Activated T-helper 2 cell treated with anti-CD3 and anti-CD28 coated beads, Interferon-gamma antibody, Interleukin-2, Interleukin-4, amounts not matched to agents 10 μg/mL and 5 μg/mL and 100 μg/mL, durations not matched to agents 14 hours and 24 hours and 36 hours (primary cell): ENCODE measurements at places on chromosomes 12 and 14.
A peak's percentile ranks its signal among the peaks of the same experiment; 100 is the strongest.

DNA sequence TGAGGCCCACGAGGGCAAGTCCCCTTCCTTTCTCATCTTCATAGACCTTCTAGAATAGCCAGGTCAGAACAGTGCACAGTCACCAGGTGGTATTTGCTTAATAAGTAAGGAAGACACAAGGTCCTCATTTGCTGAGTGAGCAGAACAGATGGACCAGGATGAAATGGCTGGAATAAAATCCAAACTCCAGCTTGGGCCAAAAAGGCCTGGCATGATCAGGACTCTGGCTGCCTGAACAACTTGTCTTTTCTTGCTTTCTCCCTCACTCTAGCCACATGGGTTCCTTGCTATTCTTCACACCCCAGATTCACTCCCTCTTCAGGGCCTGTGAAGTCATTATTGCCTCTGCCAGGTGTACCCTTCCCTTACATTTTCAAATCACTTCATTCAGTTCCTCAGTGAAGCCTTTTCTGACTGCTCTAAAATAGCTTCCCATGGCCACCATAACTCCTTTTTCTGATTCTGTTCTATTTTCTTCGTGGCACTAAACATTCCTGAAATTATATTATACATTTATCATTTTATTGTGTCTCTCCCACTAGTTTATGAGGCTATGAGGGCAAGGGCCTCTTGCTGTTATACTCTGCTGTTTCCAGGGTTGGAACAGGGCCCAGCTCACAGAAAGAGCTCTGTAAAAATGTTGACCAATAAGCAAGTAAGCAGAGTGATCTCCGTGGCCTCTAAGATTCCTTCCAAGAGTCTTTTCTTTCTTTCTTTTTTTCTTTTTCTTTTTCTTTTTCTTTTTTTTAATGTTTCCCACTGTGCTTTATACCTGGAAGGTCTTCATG lies 150.8 kb downstream of the TTC8 start:
- DNase-seq, result no peak

- DNase-seq, result peak; percentile 80
Observed at GRCh38 chr12:49188201-49188915, 522 bp downstream of the TUBA1A start.

- DNase-seq, result no peak
Observed at GRCh38 chr12:80445083-80445793, 1.2 kb downstream of the PTPRQ start.

GRCh38 chr12:15364221-15365160 lies 42.2 kb downstream of the PTPRO start:
- DNase-seq, result no peak

- no peak for DNase-seq
Observed at GRCh38 chr14:61537563-61538463, 157.5 kb upstream of the HIF1A start.

DNA sequence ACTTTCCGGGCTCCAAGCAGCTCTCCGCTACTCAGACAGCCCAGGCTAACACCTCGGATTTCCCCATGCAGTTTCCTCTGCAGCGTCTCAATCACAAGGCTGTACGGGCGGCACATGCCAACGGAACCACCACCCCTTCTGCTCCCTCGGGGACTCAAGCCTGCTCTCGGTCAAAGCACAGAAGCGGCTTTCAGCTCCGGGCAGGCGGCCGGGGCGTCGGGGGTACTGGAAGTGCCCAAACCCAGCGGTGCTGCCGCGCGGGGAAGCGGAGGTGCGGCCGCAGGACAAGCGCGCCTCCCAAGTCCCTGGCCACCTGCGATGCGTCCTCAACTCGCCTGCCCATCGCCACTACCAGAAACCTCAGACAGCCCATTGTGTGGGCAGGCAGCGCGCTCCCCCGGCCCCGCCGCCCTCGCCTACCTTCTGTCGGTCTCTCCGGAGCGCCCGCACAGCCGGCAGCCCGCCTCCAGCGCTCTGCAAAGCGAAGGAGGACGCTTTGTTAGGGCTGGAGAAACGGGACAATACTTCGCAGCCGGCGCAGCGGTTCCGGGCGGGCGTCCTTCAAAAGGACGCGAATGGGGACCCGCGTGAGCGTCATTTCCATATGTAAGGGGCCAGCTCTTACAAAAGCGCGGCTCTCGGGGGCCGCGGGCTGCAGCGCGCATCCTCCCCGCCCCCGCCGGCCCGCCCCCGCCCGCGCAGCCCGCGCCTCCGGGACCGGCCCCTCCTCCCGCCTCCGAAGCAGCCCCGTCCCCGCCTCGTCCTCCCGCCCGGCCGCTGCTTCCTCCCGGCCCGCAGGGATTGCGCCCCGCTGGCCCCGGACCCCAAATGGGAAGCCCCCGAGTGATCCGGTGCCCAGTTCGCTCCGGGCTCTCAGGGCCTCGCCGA lies 674 bp downstream of the NIN start:
- DNase-seq, result peak; percentile 54

DNA sequence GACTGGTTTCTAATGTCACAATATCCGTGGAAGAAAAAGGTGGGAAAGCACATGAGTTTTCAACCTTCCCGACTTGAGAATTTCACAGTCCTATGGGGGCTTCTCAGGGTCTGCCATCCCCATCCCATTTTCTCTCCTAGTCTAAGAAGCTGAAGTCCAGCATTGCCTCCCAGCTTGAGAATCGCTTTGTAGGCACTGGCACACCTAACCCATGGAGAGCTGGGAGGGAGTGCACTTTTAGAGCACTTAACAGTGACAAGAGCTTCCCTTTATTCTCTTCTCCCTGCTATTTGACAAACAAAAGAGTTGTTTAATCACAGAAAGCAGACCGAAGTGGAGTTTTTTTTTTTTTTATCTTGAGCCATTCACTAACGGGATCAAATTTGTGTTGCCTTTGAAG lies 22.8 kb upstream of the SRRM4 start:
- DNase-seq, result no peak

- DNase-seq, result peak; percentile 76
Observed at GRCh38 chr14:77024171-77024691, 4.3 kb downstream of the IRF2BPL start.

GRCh38 chr14:54715239-54715638 lies 148.3 kb downstream of the SAMD4A start:
- DNase-seq, result no peak

DNA sequence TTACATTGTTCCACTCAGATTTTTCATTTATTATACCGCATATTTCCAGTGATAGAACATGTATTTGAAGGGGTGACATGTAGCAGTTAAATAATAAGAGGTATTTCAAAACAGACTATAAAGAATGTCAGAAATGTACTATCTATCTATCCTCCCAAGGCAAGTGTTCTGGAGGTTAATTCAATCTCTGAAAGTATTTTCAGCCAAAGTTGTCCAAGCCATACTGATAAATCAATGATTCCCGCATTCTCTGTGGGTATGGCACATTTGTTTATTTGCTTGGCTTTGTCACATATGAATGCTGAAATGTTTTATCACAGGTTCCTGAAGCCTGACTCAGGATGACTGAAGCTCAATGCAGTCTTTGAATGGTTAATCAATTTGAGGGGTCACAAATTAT lies 35.8 kb downstream of the KCNH5 start:
- DNase-seq, result no peak

GRCh38 chr12:59823567-59823966 lies 227.7 kb downstream of the SLC16A7 start:
- no peak for DNase-seq

- peak; percentile 69 for DNase-seq
Observed at GRCh38 chr14:91317381-91318308, 73.1 kb upstream of the GPR68 start.

GRCh38 chr12:84793558-84794367 lies 118.8 kb downstream of the SLC6A15 start:
- DNase-seq, result no peak

DNA sequence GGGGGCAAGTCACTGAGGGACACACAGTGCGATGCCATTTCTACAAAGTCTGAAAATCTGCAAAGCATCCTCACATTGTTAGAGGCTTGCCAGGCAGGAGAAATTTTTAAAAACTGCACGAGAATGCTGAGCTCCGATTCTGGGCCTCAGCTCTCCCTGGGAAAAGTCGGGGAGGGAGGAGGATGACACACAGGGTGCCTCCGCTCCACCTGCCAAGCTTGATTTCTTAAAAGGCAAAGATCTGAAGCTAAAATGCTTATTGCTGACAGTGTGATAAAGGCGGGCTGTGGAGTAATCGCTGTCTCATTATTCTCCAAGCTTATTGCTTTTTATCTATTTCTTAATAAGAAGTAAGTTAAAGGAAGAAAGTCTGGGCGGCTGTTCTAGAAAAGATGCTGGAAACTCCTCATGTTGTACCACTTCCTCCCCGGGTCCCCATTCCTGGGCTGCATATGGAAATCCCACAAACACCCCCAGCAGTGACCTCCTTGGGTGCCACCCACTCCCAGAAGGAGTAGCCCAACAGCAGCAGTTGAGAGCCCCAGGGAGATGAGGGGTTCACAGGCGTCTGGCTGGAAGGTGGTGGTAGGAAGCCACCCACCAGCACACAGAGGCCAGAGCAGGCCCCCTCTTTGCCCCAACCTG lies 55.0 kb downstream of the CCDC85C start:
- no peak for DNase-seq

- no peak for DNase-seq
Observed at GRCh38 chr12:118356809-118357256, 15.9 kb downstream of the TAOK3 start.

DNA sequence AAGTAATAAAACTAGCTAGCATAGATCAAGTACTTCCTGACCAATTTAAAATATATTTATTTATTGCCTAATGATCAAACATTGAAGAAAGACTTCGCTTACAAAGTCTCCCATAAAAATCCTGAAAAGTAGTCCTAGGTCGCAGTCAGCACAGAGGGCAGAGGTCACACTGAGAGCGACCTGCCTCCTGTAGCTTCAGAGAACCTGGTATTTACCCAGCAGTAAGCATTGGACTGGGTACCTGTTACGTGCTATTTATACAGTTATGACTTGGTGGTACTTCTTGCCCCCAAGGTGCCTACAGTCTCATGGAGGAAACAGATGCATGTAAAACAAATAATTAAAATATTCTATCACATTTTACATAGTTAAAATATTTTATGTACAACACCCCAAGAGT lies 274.1 kb upstream of the G2E3 start:
- no peak for DNase-seq

GRCh38 chr14:43361751-43362150 lies 1145.3 kb downstream of the FSCB start:
- no peak for DNase-seq

GRCh38 chr12:39028382-39028781 lies 123.0 kb upstream of the CPNE8 start:
- DNase-seq, result no peak

DNA sequence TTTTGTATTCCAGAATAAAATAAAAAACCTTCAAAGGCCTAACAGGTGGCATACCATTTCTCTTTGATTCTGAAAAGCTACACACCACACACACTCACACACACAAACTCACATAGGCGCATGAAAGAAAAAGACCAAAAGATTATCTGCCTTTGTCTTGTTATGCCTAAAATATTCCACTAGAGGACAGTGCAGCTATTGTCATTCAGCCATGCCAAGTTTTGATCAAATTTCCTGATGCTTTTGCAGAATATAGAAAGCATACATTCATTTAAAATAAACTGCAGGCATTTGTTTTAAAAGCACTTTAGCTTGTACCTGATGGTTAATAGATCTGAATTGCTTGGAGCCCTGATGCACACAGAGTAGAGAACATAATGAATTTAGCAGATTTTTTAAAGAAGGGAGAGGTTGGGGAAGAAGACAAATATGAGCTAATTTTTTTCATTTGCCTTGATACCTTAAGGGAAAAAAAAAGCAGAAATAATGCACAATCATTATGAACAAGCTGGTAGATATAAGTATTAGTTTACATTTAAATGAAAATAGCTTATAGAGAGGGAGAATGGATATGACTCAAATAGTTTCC lies 1766.9 kb upstream of the SEL1L start:
- DNase-seq, result no peak

DNA sequence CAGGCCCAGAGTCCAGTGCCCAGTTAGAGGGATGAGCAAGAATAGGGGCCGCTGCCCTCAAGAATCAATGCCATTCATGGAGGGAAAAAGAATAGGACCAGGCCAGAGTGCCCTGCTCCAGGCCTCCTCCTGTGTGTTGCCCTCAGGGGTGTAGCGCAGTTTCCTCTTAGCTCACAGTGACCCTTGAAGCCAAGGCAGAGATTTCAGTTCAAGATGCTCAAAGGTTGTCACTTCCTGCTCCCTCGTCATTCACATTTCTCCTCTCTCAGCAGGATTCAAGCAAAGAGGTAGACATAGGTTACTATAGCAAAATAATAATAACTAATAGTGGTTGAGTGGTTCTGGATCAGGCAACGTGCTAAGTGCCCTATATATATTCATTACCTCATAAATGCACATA lies 55.1 kb upstream of the PELI2 start:
- no peak for DNase-seq

GRCh38 chr14:71243697-71244096 lies 336.4 kb downstream of the PCNX1 start:
- no peak for DNase-seq

- DNase-seq, result no peak
Observed at GRCh38 chr12:55908726-55909512, 18.8 kb downstream of the PYM1 start.

DNA sequence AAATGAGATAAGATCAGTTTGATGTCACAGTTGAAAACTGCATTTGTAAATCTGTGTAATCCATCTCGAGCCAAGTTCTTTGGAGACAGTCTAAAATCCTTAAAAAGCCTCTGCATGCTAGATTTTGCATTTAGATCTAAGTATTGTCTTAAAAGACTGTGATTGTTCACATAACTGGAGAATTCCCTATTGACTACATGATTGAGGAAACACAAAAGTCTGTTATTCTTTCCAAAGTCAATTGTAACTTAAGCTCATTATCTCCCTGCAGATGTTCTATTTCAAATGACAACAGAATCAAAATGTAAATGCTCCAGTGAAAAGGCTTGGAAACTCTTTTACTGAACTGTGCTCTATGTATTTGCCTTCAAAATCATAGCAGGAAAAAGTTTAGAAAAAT lies 77.8 kb downstream of the MYF5 start:
- no peak for DNase-seq

DNA sequence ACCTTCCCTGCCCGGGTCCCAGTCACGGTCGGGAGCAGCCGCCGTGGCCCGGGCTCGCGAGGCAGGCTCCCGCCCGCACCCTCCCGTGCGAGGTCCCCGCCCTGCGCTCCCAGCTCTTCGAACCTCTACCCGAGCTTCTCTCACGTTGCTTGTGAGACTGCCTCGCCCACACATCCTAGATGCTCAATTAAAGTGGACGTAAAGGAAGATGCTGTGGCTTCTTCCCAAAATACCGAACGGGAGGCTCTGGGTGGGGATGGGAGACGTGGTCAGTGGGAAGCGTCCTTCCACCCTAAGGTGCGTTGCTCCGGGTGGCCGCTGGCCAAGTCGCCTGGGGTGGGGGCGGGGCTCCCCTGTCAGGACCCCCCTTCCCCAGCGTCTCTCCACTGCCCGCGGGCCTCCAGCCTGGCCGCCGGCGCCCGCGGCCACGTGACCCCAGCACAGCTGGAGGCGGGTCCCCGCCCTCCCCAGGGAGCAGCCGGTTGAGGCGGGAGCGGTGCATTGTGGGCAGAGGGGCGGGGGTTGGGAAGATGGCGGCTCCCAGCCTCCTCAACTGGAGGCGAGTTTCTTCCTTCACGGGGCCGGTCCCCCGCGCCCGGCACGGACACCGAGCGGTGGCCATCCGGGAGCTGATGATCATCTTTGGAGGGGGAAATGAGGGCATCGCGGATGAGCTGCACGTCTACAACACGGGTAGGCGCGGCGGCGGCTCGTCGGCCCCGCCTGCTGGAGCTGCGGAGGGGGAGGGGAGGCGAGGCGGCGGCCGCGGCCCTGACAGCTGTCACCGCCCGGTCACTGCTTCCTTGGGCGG lies at the start of gene HCFC2:
HCFC2 (plus strand) TSS at position 501 of the 811 bp plus-strand sequence; CDS start at position 531, 30 bp downstream.
- DNase-seq, result peak; percentile 85
